IMR-90 (cell line): ENCODE measurements at places on chromosomes 2 and 18. TPM values are rescaled to one million over a fixed set of nuclear protein-coding genes. Genes with fewer than 3 reads are reported as not detected.

TTR gene
- polyA plus RNA-seq: not detected in 2 replicates

GRCh38 chr18:28152754-28153153 lies 24.2 kb downstream of the CDH2 start:
- no peak overlapping the region for H3K27ac ChIP-seq
- H3K36me3 ChIP-seq: no peaks in the 10 kb centered on the region
- DNase-seq: no peak

DNA sequence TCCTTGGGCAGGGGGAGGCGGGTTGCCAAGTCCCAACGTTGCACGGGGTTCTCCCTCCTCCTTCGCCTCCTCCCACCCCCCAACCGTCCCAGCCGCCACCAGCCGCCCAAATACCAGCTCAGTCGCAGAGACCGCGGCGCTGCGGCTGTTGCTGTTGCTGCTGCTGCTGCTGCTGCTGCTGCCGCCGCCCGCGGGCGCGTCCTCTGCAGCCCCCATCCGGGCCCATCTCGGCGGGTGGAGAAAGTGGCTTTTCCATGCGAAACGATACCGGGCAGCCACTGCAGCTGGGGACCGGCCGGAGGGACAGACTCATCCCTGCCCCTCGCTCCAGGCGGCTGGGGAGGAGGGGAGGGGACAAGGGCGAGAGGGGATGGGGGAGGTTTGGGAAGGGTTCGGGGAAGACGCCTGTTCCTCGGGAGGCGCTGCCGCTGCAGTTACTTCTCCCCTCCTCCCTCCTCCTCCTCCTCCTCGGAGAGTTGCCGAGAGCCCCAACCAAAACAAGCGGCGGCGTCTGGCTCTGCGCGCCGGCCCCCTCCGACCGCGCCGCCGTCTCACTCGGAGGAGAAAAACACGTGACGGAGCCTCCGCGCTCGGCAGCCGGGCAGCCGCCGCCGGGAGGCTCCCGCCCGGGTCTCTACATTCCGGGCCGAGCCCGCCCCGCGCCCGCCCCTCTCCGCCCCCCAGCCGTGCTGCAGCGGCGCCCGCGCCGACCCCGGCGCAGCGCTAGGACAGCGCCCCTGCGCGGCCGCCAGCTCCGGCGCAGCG lies at the start of gene IRS1:
Gene IRS1 (minus strand): TSS at position 610 of the 765 bp plus-strand sequence. CDS start 1,082 bp downstream, outside the sequence.
- peaks cover 2% of the 10 kb centered on the region; the same call in 1 of the 2 replicates for H3K4me1 ChIP-seq
- H3K27ac ChIP-seq: peak within 1 kb of the TSS; percentile 97
- peak; percentile 79 for DNase-seq
- H3K27me3 ChIP-seq: no peaks in the 10 kb centered on the region
- H3K36me3 ChIP-seq: peaks cover 37% of the 10 kb centered on the region

GRCh38 chr18:74351354-74351753 lies 35.7 kb downstream of the C18orf63 start:
- H3K4me1 ChIP-seq: peaks cover 2% of the 10 kb centered on the region
- no peaks in the 10 kb centered on the region for H3K36me3 ChIP-seq
- no peak overlapping the region for H3K4me3 ChIP-seq
- DNase-seq: peak; percentile 82

GRCh38 chr2:20421988-20422370 lies 24.9 kb upstream of the RHOB start:
- H3K36me3 ChIP-seq: no peaks in the 10 kb centered on the region
- H3K4me1 ChIP-seq: peaks cover 38% of the 10 kb centered on the region
- H3K27ac ChIP-seq: 0 out of 2 replicates have a peak overlapping the region, but pooled peaks have one; percentile 13
- H3K4me3 ChIP-seq: no peak overlapping the region
- no peaks in the 10 kb centered on the region for H3K27me3 ChIP-seq
- peak; percentile 82 for DNase-seq

TM4SF20 gene
- polyA plus RNA-seq: 0.03 and 0.06 TPM in 2 replicates

DNA sequence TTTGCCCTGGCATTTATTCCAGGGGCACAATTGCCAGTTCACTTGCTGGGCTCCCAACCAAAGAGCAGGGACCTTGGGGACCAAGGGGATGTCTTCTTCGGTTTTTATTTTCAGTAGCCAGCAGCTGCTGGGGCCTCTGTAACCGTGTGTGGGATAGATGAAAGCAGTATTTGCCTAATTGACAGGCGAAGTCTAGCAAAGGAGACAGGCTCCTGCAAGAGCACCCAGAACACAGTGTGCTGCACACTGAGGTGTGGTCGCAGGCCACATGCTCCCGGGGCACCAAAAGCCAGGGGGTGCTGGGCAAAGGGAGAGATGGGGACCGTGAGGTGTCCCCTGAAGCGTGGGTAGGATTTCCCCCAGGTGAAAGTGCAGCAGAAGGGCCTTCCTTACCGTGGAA lies 5.3 kb downstream of the SAG start:
- H3K4me1 ChIP-seq: no peaks in the 10 kb centered on the region
- H3K27ac ChIP-seq: no peak overlapping the region
- no peak for DNase-seq
- no peaks in the 10 kb centered on the region for H3K36me3 ChIP-seq
- H3K4me3 ChIP-seq: no peak overlapping the region

SPR gene
- polyA plus RNA-seq: 14.3 and 14.9 TPM in 2 replicates

LYPD6 gene
- polyA plus RNA-seq: 0.49 and 0.87 TPM in 2 replicates

SPHKAP gene
- not detected in 2 replicates for polyA plus RNA-seq

GRCh38 chr2:579961-580360 lies 97.2 kb downstream of the TMEM18 start:
- DNase-seq: no peak
- no peaks in the 10 kb centered on the region for H3K36me3 ChIP-seq
- no peak overlapping the region for H3K4me3 ChIP-seq
- no peak overlapping the region for H3K27ac ChIP-seq
- no peaks in the 10 kb centered on the region for H3K4me1 ChIP-seq

LOXL3 gene
- polyA plus RNA-seq: 21.8 and 23.4 TPM in 2 replicates

DNA sequence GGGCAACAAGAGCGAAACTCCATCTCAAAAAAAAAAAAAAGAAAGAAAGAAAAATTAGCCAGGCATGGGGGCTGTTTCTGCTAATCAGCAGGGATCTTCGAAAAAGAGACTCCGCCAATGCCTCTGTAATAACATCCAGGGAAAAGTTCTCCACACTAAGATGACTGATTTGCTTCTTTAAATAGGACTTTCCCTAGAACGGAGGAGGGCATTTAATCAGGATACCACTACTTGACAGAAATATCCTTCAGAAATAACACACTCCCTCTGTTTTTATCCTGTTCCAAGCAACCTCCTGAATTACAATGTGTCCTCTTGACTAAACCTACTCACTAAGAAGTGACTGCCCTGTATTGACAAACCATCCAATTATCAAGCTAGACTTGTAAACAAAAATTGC lies 21.7 kb downstream of the REV1 start:
- H3K4me3 ChIP-seq: no peak overlapping the region
- no peaks in the 10 kb centered on the region for H3K27me3 ChIP-seq
- no peak overlapping the region for H3K27ac ChIP-seq
